Ascending aorta (tissue), 2 donors: ENCODE measurements at places on chromosomes 5 and 9. TPM values are rescaled to one million over a fixed set of nuclear protein-coding genes. Genes with fewer than 3 reads are reported as not detected.
A peak's percentile ranks its signal among the peaks of the same experiment; 100 is the strongest.

DNA sequence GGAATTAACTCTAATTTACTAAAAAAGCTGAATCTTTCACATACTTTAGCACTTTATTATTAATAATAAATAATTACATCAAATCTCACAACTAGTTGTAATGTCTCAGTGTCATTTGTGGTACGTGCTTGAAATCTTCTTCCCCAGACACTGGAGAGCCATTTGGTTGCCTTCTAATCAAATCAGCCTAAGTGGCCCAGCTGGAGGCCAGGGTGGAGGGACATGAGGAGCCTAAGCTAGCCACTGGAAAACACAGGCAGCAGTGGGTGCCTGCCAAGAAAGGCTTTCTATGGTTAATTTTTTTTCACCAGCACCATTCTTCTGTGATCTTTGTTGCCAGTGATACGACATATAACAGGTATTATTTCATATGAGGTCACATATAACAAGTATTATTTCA, 117.0 kb downstream of the ERCC6L2 start:
- no peaks in the 10 kb centered on the region for H3K27me3 ChIP-seq
- H3K4me1 ChIP-seq, result no peaks in the 10 kb centered on the region
- no peak overlapping the region for H3K4me3 ChIP-seq
- no peak for DNase-seq
- no peak overlapping the region for H3K27ac ChIP-seq

GRCh38 chr5:54551926-54552325, 34.4 kb downstream of the SNX18 start:
- H3K4me3 ChIP-seq, result no peak overlapping the region
- no peak overlapping the region for H3K27ac ChIP-seq
- peaks cover 25% of the 10 kb centered on the region for H3K36me3 ChIP-seq
- H3K27me3 ChIP-seq, result no peaks in the 10 kb centered on the region
- no peak for DNase-seq
- no peaks in the 10 kb centered on the region for H3K4me1 ChIP-seq

DNA sequence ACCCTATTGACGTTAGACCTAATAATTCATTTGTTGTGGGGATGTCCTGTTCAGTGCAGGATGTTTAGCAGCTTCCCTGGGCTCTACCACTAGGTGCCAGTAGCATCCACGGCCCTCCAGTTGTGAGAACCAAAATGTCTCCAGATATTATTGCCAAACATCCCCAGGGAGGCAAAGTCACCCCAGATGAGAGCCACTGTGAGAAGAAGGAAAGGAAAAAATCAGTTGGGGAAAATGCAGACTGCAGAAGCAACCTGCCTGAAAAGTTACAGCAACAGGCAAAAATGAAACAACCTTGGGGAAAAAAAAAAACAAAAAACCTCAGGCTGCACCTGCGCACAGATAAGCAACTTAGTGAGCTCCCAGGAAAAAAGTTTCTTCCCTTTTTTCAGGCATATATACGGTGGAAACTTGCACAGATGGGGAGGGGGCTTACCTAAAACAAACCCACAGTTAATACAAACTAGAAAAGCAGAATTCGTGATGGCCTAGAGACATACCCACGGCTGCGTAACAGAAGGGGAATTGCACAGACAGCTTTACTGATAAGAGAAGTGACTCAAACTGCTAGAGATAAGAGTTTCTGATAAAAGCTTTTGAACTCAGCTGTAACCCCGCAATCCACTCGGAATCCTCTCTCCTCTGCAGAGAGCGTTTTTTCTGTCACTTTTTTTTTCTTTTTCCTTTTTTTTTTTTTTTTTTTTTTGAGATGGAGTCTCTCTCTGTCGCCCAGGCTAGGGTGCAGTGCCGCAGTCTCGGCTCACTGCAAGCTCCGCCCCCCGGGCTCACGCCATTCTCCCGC, 29.8 kb upstream of the FBP1 start:
- no peaks in the 10 kb centered on the region for H3K36me3 ChIP-seq
- H3K27ac ChIP-seq, result no peak overlapping the region
- H3K4me1 ChIP-seq, result peaks cover 2% of the 10 kb centered on the region
- DNase-seq, result no peak

DNA sequence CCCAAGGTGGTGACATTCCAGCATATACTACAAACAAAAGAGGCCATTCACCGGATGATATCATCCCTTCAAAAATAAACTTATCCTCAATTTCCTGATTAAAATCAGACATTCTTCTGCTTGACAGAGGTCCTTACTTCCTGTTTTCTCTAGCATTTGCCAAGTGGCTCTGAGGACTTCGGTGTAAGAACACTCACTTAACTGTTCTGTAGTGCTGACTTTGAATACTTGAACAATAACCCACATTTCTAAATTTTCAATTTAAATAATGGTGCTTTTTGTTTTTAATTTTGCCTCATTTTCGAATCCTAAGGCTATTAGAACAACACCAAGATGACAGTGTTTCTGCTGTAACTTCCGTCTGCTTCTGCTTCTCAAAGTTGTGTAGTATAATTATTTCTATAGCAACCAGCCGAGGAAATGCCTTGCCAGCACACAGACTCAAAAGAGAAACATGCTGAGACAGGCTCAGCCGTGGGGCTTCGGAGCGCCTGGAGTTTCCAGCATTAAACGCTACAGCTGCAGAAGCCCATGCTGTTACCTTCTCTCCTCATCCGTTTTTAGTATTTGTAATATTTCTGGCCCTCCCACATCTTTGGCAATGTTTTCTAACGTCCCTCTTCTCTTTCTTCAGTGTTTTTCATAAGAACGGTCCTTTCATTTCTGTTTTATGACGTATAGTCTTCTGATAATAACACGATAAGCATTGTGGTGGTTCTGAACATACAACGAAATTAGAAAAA, 19.5 kb upstream of the ANXA1 start:
- H3K4me1 ChIP-seq, result no peaks in the 10 kb centered on the region
- H3K4me3 ChIP-seq, result peak overlapping the region; percentile 35

DNA sequence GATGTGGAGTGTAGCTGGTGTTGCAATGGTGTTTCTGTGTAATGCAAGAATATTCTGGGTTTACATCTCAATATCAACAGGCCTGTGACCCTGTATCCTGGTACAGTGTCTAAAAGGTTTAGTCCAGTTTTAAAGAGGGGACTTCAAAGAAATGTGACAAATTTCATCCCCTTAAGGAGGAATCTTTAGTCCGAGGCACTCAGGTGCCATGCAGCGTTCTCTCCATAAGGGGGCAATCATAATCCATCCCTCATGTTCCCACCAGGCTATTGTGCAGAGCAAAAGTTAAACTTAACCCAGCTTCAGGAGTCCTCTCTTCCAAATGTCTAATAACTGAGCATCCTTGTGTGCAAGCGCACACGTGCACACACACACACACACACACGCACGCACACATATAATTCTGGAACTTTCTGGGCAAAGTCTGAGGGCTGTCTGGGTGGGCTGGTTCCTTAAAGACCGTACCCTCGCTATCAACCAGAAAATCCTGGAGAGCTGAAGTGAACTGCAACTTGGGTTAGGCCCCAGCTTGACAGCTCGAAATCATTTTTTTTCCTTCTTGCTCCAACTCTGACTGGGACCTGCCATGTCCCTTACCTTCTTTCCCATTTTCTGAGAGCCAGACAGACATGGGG, 46.0 kb downstream of the CRB2 start:
- H3K36me3 ChIP-seq, result no peaks in the 10 kb centered on the region
- H3K4me3 ChIP-seq, result no peak overlapping the region
- no peak for DNase-seq
- no peaks in the 10 kb centered on the region for H3K4me1 ChIP-seq
- H3K27ac ChIP-seq, result peak overlapping the region; percentile 43

GRCh38 chr9:38671748-38672147, 48.2 kb downstream of the FAM240B start:
- H3K27me3 ChIP-seq, result no peaks in the 10 kb centered on the region
- no peak for DNase-seq
- no peak overlapping the region for H3K27ac ChIP-seq

The GFRA3 gene
- total RNA-seq, result not detected
